NCI-H460 (cell line): ENCODE measurements at places on chromosomes 2 and 18. TPM values are rescaled to one million over a fixed set of nuclear protein-coding genes. Genes with fewer than 3 reads are reported as not detected.

OR6B2 gene
- not detected in 2 replicates for total RNA-seq

VWA3B gene
- total RNA-seq: not detected in 2 replicates

SULT1C2 gene
- not detected in 2 replicates for total RNA-seq

SLC9A4 gene
- not detected in 2 replicates for total RNA-seq

ATP9B gene
- 10.2 and 12.4 TPM in 2 replicates for total RNA-seq

MAB21L4 gene
- total RNA-seq: not detected in 2 replicates

IL1R2 gene
- 0.37 and 1.2 TPM in 2 replicates for total RNA-seq

CD8B gene
- total RNA-seq: not detected in 2 replicates

SPDYA gene
- 0.23 and 0.30 TPM in 2 replicates for total RNA-seq

HOXD3 gene
- total RNA-seq: not detected in 2 replicates

RSAD2 gene
- 0.02 TPM in 1 of 2 replicates, not detected in the other for total RNA-seq

CBLN2 gene
- total RNA-seq: 0.59 and 0.61 TPM in 2 replicates

GKN2 gene
- 1.6 TPM in 2 replicates for total RNA-seq

TDRD15 gene
- not detected in 2 replicates for total RNA-seq

BBS5 gene
- 5.4 and 6.2 TPM in 2 replicates for total RNA-seq

SPATA3 gene
- not detected in 2 replicates for total RNA-seq

NT5DC4 gene
- not detected in 2 replicates for total RNA-seq

EFR3B gene
- 6.9 and 7.0 TPM in 2 replicates for total RNA-seq

SCYGR4 gene
- total RNA-seq: 0.10 and 0.14 TPM in 2 replicates

ALPI gene
- total RNA-seq: not detected in 2 replicates

GTF2A1L gene
- total RNA-seq: 0.72 TPM in 1 of 2 replicates, not detected in the other

DSG4 gene
- total RNA-seq: not detected in 2 replicates

TGFA gene
- 0.64 and 1.3 TPM in 2 replicates for total RNA-seq

RIT2 gene
- not detected in 2 replicates for total RNA-seq

SLC14A1 gene
- total RNA-seq: not detected in 2 replicates

DSG2 gene
- 33.9 and 39.1 TPM in 2 replicates for total RNA-seq

RPRD1A gene
- total RNA-seq: 68.3 and 76.0 TPM in 2 replicates

MC2R gene
- total RNA-seq: not detected in 2 replicates

ANKRD30B gene
- not detected in 2 replicates for total RNA-seq

UGT1A3 gene
- not detected in 2 replicates for total RNA-seq

THUMPD2 gene
- total RNA-seq: 21.0 and 23.4 TPM in 2 replicates

RALB gene
- total RNA-seq: 38.2 and 45.6 TPM in 2 replicates

DLX1 gene
- 3.8 and 6.7 TPM in 2 replicates for total RNA-seq

REG1B gene
- not detected in 2 replicates for total RNA-seq

INSIG2 gene
- total RNA-seq: 7.1 and 7.9 TPM in 2 replicates

CXCR4 gene
- 0.12 TPM in 1 of 2 replicates, not detected in the other for total RNA-seq

RHOB gene
- 645 and 764 TPM in 2 replicates for total RNA-seq

ANO7 gene
- 1.2 and 1.9 TPM in 2 replicates for total RNA-seq

ATRAID gene
- 219 and 271 TPM in 2 replicates for total RNA-seq

SLC4A1AP gene
- total RNA-seq: 37.4 and 42.4 TPM in 2 replicates

PRKAG3 gene
- not detected in 2 replicates for total RNA-seq

MCM6 gene
- total RNA-seq: 15.0 and 20.9 TPM in 2 replicates

AKAIN1 gene
- not detected in 2 replicates for total RNA-seq

FABP1 gene
- total RNA-seq: not detected in 2 replicates

CHRNG gene
- not detected in 2 replicates for total RNA-seq

SPP2 gene
- total RNA-seq: not detected in 2 replicates

CELF4 gene
- 0.15 TPM in 1 of 2 replicates, not detected in the other for total RNA-seq

KCNF1 gene
- 1.6 and 2.3 TPM in 2 replicates for total RNA-seq

CLK1 gene
- 85.3 and 90.7 TPM in 2 replicates for total RNA-seq

ZNF236 gene
- 4.5 and 4.7 TPM in 2 replicates for total RNA-seq

SEC11C gene
- 65.6 and 73.9 TPM in 2 replicates for total RNA-seq

TMEFF2 gene
- 0.14 TPM in 1 of 2 replicates, not detected in the other for total RNA-seq
